Inflammatory macrophage treated with lipopolysaccharide for 4 hours (primary cell): ENCODE measurements at places on chromosomes 13 and 19.
A peak's percentile ranks its signal among the peaks of the same experiment; 100 is the strongest.

DNA sequence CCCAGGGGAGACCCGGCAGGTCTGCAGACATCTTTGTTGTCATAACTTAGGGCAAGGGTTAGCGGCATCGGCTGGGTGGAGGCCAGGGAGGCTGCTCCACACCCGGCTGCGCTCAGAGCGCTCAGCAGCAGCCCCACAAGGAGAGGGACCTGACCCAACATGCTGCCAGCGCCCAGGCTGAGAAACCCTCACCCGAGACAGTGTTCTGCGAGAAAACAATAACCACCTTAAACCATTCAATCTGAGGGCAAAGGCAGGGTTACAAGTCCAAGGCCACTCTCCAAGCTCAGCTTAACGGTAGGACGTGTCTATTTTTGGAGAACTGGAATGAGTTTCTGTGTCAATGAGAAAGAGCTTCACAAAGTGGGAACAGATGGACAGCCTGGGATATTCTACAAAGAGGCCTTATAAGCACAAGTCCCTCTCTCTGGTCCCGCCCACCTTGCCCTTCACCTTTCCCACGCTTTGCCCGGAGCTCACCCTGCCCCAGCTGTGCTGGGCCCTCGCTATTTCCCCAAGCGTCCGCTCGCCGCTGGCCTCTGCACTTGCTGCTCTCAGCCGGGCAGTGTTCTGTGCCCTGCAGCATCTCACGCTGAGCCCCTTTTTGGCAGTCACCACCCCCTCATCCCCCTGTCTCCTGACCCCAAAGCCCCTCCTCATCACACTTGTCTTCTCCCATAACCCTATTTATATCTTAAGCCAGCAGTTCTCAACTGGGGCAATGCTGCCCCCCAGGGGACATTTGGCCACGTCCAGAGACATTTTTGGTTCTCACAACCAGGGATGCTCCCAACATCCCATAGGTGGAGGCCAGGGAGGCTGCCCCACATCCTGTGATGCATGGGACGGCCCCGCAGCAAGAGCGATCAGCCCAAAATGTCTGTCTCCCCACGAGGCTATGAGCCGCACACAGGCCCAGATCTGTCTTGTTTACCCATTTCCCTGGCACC, 17.6 kb downstream of the PPP1R12C start:
- DNase-seq = peak; percentile 33

GRCh38 chr19:5789886-5790558, 941 bp downstream of the DUS3L start:
- no peak for DNase-seq

DNA sequence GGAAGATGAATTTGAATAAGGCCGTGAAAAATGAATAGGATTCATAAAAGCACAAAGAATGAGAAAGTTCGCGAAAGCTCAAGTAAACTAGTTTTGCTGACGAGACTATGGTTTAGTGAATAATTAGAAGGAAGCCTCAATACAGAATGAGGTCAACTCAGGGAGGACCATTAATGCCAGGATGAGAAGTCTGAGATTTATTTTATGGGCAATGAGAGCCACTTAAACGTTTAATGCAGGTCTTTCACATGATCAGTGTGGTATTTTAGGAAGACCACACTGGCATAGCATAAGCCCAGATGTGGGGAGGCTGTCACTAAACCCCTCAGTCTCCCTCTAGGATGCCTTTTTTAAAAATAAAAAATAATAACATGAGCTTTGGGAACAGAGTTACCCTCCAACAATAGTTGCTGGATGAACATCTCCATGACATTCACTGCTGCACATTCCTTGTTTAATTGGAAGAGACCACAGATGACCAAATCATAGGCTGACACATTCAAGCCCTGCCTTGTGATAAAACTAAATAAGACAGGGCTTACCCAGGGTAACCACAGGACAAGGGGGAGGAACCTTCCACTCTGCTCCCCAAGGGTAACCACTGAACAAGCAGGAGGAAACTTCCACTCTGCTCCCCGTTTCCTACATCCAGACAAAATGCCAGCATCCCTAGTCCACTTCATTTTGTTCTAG, 43.6 kb upstream of the LSM14A start:
- DNase-seq = no peak

- DNase-seq = no peak
Measured at GRCh38 chr13:22427066-22427465, 753.7 kb upstream of the SGCG start.

DNA sequence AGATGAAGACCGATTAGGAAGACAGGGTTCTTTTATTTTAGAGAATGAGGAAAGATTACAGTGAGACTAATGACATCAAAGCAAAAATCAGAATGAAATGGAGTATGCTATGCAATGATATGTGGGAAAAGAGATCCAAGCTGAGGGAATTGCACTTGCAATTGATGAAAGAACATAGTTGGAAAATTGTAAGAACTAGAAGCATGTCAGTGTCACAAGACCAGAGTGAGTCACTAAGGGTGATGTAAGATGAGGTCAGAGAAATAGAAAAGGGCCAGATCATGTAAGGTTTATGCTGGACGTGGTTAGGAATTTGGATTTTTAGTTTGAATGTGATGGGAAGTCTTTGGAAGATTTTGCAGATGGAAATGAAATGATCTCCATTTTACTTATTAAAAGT, 1937.3 kb downstream of the OLFM4 start:
- DNase-seq = no peak

DNA sequence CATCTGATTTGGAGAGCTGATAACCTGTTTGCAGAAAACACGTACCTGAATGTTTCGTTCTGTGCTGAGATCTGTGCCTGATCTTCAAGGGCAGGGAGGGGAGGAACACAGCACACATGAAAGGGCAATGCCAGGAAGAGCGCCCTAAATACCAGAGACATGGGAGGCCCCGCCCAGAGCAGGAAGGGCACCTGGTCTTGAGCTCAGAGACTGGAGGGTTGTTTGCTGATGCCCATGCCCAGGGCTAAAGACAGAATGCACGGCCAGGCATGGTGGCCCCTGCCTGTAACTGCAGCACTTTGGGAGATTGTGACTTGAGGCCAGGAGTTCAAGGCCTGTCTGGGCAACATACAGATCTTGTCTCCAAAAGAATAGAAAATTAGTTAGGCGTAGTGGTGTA, 183.2 kb downstream of the TUBA3C start:
- DNase-seq = no peak

- DNase-seq = no peak
Measured at GRCh38 chr13:68190818-68191217, 960.7 kb upstream of the PCDH9 start.
